Peyer's patch (tissue), 4 donors: ENCODE measurements at places on chromosomes 7 and 10. TPM values are rescaled to one million over a fixed set of nuclear protein-coding genes. Genes with fewer than 3 reads are reported as not detected.
A peak's percentile ranks its signal among the peaks of the same experiment; 100 is the strongest.

DNA sequence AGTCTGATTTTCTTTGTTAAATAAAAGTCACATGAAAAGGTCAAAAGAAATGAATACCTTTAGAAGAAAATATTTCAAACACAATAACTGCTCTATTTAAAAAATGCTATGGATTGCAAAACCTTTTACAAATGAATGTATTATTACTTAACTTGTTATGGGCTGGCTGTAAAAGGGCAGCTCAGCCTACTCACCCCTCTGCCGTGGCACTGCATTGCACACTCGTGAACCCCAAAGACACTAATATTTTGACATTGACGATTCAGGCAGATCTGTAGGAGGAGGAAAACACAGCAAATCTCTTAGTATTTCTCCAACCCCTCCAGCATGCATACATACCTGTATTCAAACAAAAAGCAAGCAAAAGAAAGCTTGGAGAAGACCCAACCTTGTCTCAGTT is 149.5 kb downstream of the FANK1 start:
- no peak for DNase-seq
- no peak overlapping the region for H3K27ac ChIP-seq
- no peaks in the 10 kb centered on the region for H3K27me3 ChIP-seq

- no peaks in the 10 kb centered on the region for H3K27me3 ChIP-seq
- H3K4me3 ChIP-seq: no peak overlapping the region
- no peaks in the 10 kb centered on the region for H3K36me3 ChIP-seq
- no peaks in the 10 kb centered on the region for H3K4me1 ChIP-seq
- DNase-seq: no peak
- peak overlapping the region; percentile 35 for H3K27ac ChIP-seq
These were observed 30.6 kb upstream of the HNRNPH3 start for GRCh38 chr10:68301301-68301700.

GRCh38 chr10:132423966-132424861 is 27.2 kb downstream of the PWWP2B start:
- no peaks in the 10 kb centered on the region for H3K36me3 ChIP-seq
- no peaks in the 10 kb centered on the region for H3K27me3 ChIP-seq
- DNase-seq: no peak
- H3K27ac ChIP-seq: peak overlapping the region; percentile 91

- H3K4me1 ChIP-seq: no peaks in the 10 kb centered on the region
- DNase-seq: no peak
- H3K4me3 ChIP-seq: no peak overlapping the region
- peaks cover 15% of the 10 kb centered on the region for H3K27me3 ChIP-seq
These were observed 1.8 kb upstream of the MEOX2 start for GRCh38 chr7:15688279-15688626.

DNA sequence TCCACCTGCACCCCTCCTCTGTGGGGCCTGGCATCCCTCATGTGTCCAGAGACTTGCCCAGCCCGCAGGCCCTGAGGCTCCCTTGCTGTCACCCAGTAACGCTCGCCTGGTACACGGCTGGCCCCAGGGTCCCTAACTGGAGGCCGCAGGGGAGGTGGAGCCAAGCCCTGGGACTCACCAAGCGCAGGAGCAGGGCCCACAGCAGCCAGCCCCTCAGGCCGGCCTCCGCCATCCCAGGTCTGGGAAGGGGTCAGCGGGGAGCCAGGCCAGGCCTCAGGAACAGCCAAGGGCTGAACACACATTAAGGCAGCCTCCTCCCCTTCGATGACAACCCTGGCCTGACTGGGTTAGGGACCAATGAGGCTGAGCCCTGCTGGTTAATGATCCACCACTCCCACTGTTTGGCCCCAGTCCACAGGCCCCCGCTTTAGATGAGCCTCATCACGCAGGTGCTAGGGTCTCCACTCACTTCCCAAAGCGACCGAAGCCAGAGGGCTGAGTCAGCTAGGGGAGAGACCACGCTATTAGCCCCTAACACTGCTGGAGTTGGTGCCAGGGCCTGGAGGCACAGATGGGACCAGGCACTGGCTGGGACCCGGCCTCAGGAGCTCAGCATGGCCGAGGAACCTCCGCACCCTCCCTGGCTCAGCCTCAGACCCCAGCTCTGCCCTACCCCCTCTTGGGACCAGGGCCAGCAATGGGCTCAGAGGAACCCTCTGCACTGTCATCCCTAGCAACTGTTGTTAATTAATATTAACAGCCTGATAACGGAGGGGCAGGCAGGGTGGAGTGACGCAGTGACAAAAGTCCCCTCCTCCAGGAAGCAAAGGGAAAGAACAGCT is at the start of gene NPC1L1:
TSS of gene NPC1L1 (minus strand) at position 303 of the 842 bp plus-strand sequence. CDS start at position 232, 71 bp downstream.
- no peak within 1 kb of the TSS for H3K4me3 ChIP-seq
- H3K4me1 ChIP-seq: no peaks in the 10 kb centered on the region
- DNase-seq: no peak
- no peaks in the 10 kb centered on the region for H3K36me3 ChIP-seq
- no peak within 1 kb of the TSS for H3K27ac ChIP-seq

DNA sequence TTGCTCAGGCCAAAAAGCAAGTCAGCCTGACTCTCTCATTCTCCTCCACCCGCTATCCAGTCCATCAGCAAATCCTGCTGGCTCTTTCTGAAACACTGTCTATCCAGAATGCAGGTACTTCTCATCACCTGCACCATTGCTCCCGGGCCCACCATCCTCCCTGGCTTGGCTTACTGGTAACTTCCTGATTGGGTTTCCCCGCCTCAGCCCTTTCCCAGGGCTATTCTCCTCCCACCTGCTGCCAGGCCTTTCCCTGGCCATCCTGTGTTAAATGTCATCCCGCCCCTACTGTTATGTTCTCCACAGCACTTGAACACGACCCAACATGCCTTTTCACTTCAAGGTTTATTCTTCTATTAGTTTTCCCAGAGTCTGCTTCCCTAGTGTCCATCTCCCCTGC is 124.0 kb downstream of the CNNM2 start:
- H3K36me3 ChIP-seq: no peaks in the 10 kb centered on the region
- no peak for DNase-seq
- no peaks in the 10 kb centered on the region for H3K27me3 ChIP-seq
- H3K27ac ChIP-seq: no peak overlapping the region

DNA sequence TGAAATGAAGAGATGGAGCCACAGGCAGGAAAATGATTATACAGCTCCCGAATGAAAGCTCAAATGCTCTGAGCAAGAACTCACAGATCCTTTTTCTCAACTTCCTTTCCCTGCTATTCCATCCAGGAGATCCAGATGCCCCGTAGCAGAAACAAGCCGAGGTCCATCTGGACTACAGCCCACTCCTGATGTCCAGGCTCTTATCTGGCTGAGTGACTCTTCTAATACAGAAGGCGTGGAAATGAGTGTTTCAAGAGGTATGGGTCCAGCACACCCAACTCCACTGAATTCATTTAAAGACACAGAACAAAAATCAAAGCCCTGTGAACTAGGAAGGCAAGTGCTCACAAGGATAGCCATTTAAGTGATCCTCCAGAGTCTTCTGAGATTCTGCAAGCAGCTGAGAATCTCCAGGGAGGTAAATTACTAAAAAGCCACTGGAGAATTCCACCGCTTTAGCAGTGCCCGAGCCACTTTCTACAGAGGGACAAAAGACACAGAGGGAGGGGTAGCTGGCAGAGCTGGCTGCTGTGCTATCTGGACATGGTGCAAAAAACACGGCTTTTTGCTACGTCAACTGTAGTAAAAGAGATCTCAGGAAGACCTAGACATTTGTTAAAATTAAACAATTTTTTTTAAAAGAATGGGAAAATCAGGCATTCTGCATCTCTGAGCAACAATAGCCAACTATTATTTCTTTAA is 24.5 kb downstream of the FAM171A1 start:
- no peak overlapping the region for H3K4me3 ChIP-seq
- H3K4me1 ChIP-seq: peaks cover 22% of the 10 kb centered on the region
- no peak for DNase-seq
- no peaks in the 10 kb centered on the region for H3K27me3 ChIP-seq
- peak overlapping the region; percentile 15 for H3K27ac ChIP-seq
- H3K36me3 ChIP-seq: no peaks in the 10 kb centered on the region

Gene LGI1
- total RNA-seq: not detected

Gene PDIA4
- 57.1 TPM for total RNA-seq

Gene TCERG1L
- total RNA-seq: not detected

Gene ANKRD30A
- total RNA-seq: not detected

Gene BEND7
- 96.4 TPM for total RNA-seq

Gene LAMB1
- 165 TPM for total RNA-seq

- H3K27me3 ChIP-seq: no peaks in the 10 kb centered on the region
- H3K4me3 ChIP-seq: peak overlapping the region; percentile 67
- H3K27ac ChIP-seq: peak overlapping the region; percentile 88
- no peaks in the 10 kb centered on the region for H3K4me1 ChIP-seq
- peak; percentile 57 for DNase-seq
- H3K36me3 ChIP-seq: no peaks in the 10 kb centered on the region
These were observed 686 bp downstream of the AASS start for GRCh38 chr7:122143376-122143750.

Gene GTF2IRD1
- total RNA-seq: 2.8 TPM

GRCh38 chr7:139718141-139718540 is 59.7 kb downstream of the HIPK2 start:
- H3K27ac ChIP-seq: peak overlapping the region; percentile 14
- H3K36me3 ChIP-seq: no peaks in the 10 kb centered on the region
- peaks cover 28% of the 10 kb centered on the region for H3K4me1 ChIP-seq
- H3K4me3 ChIP-seq: no peak overlapping the region

Gene PTF1A
- total RNA-seq: not detected

GRCh38 chr10:100828738-100829096 is 83.3 kb downstream of the PAX2 start:
- peak; percentile 32 for DNase-seq
- peaks cover 25% of the 10 kb centered on the region for H3K4me1 ChIP-seq
- peak overlapping the region; percentile 58 for H3K4me3 ChIP-seq
- H3K36me3 ChIP-seq: no peaks in the 10 kb centered on the region
- H3K27me3 ChIP-seq: peaks cover 57% of the 10 kb centered on the region

- no peaks in the 10 kb centered on the region for H3K36me3 ChIP-seq
- no peak overlapping the region for H3K4me3 ChIP-seq
- H3K27me3 ChIP-seq: no peaks in the 10 kb centered on the region
- H3K27ac ChIP-seq: no peak overlapping the region
- DNase-seq: no peak
These were observed 103.8 kb upstream of the GPR26 start for GRCh38 chr10:123562387-123562786.

- no peaks in the 10 kb centered on the region for H3K27me3 ChIP-seq
- no peaks in the 10 kb centered on the region for H3K4me1 ChIP-seq
- H3K4me3 ChIP-seq: no peak overlapping the region
- no peak for DNase-seq
These were observed 87.9 kb downstream of the ODAD2 start for GRCh38 chr10:27911011-27911410.

DNA sequence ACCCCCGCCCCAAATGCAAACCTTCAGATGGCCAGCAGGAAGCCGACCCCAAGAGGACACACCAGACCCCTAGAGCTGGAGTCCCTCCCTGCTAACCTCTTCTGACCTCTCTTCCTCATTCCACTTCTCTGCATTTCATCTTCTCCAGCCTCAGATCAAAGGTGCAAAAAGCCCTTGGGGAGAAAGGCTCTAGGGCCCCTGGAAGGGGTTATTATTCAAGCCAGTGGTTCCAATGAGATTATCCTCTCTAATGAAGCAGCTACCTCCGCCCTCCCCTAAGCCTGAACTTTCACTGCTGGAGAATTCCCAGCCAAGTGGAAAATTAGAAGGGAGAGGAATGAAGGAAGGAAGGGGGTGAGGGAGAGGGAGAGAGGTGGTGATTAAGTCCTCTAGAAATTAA is 343.9 kb downstream of the PLXNA4 start:
- H3K36me3 ChIP-seq: no peaks in the 10 kb centered on the region
- no peak overlapping the region for H3K27ac ChIP-seq
- no peaks in the 10 kb centered on the region for H3K27me3 ChIP-seq

Gene TRIM73
- total RNA-seq: 5.8 TPM

DNA sequence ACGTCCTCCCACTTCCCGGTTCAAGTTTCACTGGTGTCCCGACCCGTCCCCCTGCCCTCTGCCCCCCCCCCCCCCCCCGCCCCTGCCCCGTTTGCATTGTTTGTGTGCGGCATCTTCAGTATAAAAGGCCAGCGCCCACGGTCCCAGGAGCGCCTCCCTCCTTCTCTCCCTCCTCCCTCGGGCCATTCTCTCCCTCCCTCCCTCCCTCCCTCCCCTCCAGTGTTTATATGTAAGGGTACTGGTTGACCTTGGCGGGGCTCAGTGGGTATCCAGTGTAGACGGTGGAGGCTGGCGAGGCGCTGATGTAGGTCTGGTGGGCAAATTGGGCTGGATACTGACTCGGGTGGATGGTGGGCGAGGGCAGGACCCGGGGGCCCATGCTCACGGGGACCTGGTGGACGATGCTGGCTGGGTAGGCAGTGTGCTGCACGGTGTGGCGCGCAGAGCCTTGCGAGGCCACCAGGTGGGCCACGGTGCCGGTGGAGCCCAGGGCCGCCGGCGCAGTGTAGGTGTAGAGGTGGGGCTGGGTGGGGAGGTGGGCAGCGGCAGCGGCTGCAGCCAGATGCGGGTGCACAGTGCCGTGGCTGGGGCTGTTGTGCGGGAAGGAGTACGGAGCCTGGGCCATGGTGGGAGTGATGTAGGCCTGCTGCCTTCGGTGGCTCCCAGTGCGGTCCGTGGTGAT is 49.4 kb downstream of the CLEC2L start:
- DNase-seq: no peak
- H3K4me1 ChIP-seq: no peaks in the 10 kb centered on the region
- H3K27ac ChIP-seq: no peak overlapping the region
- no peak overlapping the region for H3K4me3 ChIP-seq
- no peaks in the 10 kb centered on the region for H3K36me3 ChIP-seq

GRCh38 chr10:118571123-118571522 is 24.3 kb downstream of the PRLHR start:
- H3K4me1 ChIP-seq: no peaks in the 10 kb centered on the region
- DNase-seq: no peak
- no peak overlapping the region for H3K27ac ChIP-seq
- no peaks in the 10 kb centered on the region for H3K27me3 ChIP-seq
- no peaks in the 10 kb centered on the region for H3K36me3 ChIP-seq

DNA sequence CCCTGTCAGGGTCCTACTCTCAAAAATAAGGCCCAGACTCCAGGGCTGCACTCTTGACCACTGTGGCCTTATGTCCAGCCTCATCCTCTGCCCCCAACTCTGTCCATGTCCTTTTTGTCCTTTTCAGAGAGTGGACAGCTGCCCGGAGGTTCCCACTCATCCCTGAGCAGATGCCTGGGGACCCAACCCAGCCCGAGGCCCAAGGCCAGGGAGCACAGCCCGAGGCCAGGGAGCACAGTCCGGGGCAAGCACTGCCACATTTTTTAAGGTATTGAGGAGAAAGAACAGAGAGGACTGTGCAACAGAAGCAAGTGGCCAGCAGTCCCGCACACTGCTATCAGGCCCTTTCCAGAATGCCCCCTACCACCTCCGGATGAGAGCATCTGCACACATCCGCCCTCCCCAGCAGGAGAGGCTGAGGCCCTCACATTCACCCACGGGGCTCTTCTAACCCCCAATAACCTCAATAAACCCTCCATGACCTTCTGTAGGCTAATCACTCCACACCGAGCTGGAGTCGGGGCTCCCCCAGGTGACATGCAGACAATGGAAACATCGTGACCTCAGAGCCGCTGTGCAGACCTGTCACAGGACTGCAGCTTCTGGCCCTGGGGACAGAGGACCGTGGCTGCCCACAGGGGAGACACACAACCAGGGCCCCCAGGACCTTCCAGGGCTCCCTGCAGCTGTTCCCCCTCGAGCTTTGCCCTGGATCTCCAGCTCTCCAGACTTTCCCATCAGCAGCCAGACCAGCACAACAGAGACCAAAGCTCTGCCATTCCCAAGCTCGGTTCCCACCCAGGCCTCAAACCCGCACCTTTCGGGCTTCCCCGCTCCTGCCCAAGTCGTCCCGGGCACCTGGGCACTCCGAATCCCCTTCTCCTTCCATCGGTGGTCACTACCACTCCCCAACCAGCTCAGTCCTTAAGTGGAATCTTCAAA is 51.4 kb downstream of the CAMK2B start:
- H3K27me3 ChIP-seq: no peaks in the 10 kb centered on the region
- no peak overlapping the region for H3K4me3 ChIP-seq
- no peaks in the 10 kb centered on the region for H3K4me1 ChIP-seq
- no peak overlapping the region for H3K27ac ChIP-seq
- H3K36me3 ChIP-seq: no peaks in the 10 kb centered on the region
